ENCODE measurements at places on chromosomes 3 and 15.

GRCh38 chr15:101288905-101289513 is 6.0 kb downstream of the SNRPA1 start:
- no peak for DNase-seq

- no peak for DNase-seq
Measured at GRCh38 chr3:143090976-143091837, 28.4 kb upstream of the CHST2 start.

GRCh38 chr3:27903446-27903845 is 181.3 kb upstream of the EOMES start:
- DNase-seq, result no peak

DNA sequence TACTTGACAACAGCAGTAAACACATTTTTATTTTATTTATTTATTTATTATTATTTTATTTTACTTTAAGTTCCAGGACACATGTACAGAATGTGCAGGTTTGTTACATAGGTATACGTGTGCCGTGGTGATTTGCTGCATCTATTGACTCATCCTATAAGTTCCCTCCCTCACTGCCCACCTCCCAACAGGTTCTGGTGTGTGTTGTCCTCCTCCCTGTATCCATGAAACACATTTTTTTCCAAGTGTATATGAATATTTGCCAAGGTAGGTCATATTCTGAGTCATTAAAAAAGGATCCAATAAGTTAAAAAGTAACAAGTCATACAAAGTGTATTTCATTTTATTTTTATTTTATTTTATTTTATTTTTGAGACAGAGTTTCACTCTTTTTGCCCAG is 567.3 kb upstream of the KCNMB2 start:
- DNase-seq, result no peak

DNA sequence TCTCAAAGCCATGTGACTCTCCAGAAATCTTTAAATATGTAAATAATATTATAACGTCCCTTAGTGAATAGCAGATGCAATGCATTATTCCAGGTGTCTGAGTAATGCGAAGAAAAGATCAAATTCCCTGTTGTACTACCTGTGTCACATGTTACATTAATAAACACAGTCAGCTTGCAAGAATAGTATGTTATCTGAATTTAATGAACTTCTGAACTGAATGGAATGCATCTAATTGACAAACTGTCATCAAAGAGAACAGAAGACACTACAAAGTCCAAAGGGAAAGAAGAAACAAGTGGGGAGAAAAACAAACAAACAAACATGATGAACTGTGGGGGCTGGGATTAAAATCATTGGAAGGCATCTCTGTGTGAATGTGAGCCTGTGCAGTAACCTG is 508.8 kb downstream of the LPP start:
- no peak for DNase-seq

- DNase-seq, result no peak
Measured at GRCh38 chr3:85251766-85252165, 293.0 kb downstream of the CADM2 start.

DNA sequence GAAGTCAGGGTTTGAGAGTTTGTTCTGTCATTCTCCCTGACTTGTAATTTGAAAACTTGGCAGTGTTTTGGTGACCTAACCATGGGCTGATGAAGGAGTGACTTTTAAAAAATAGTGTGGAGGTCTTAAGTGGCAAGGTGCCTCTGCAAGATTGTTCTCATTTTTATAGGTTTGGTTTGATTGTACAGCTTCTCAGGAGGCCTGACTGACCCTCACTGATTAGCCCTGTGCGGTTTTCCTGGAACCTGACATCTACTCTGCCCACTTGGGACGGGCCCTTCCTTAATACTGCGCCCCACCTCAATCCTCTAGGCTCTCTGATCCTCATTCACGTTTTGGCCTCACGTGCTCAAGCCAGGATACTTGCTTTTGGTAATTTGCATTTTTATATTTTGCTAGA is 2.8 kb downstream of the UBE2E1 start:
- DNase-seq, result no peak

DNA sequence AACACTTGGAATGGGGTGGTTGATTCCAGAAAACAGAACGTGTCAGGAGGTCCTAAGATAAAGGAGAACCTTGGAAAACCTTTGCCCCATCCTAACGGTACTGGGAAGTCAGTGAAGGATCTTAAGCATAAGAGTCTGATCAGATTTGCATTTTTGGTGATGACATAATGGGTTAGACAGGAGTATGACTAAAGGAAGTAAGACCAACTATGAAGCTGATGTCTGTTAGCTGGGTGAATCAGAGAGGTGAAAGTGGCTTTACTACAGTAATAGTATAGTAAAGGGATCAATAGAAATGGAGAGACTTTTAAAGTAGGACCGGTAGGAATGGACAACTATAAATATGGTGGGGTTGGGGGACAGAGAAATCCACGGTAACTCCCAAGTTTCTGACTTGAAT is 12.6 kb downstream of the GTF2A2 start:
- DNase-seq, result no peak

DNA sequence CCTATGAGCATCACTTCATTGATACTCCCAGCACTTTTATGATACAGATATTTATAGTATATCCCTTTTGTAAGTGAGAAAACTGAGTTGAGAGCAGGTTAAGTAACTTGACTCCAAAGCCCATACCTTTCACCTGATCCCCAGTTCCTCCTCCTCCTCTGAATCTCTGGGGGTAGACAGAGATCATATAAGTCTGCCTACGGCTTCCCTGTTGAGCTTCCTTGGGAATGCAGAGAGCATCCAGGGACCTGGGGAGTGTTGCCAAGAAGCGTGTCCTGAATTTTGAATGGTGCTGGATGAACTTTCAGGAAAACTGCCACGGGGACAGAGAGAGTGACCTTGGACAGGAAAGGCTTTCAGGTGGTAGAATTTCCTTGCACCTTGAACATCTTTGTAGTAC is 268.5 kb downstream of the LRTM1 start:
- no peak for DNase-seq

DNA sequence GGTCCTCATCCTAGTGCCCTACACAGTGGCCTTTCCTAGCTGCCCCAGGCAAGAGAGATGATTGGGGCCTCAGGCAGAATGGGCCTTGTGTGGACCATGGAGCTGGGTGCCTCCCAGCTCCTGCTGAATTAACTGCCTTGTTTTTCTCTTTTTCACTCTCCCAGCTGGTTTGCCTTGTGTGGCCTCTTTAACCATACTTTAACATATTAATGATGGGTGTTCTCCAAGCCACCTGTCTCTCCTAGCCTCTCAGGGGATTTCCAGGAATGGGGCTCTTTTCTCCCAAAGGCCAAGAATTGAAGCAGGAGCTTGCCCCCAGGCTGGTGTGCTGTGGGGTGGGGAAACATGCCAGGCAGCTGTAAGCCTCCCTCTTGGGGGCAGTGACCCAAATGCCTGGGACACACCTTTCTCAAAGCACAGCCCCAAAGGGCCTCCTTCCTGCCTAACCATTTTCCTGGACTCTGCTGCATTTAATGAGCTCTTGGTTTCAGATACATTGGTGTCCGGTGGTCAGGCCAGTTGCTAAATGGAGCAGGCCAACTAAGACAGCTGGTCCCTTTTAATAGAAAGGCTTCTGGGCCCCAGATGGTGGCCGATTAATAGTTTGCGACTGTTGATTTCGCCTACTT is 5.6 kb downstream of the ALPK3 start:
- no peak for DNase-seq
